ENCODE measurements at places on chromosomes 6 and 20.

GRCh38 chr6:73985891-73986290 is 289.9 kb downstream of the CD109 start:
- no peak for DNase-seq

GRCh38 chr6:29984992-29985391 is 42.7 kb downstream of the HLA-A start:
- no peak for DNase-seq

- DNase-seq = no peak
Observed at GRCh38 chr6:109121411-109121810, 26.1 kb downstream of the CEP57L1 start.

DNA sequence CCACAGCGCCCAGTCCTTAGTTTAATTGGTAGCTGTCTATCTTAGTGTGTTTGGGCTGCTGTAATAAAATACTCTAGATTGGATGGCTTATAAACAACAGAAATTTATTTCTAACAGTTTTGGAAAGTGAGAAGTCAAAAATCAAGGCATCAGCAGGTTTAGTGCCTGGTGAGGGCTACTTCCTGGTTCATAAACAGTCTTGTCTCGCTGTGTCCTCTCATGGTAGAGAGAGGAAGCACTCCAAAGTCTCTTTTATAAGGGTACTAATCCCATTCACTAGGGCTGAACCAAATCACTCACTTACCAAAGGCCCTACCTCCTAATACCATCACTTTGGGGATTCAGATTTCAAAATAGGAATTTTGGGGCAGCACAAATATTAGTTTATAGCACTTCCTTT is 336.9 kb upstream of the RSPO3 start:
- no peak for DNase-seq

- no peak for DNase-seq
Observed at GRCh38 chr6:93453956-93454355, 34.6 kb upstream of the EPHA7 start.

DNA sequence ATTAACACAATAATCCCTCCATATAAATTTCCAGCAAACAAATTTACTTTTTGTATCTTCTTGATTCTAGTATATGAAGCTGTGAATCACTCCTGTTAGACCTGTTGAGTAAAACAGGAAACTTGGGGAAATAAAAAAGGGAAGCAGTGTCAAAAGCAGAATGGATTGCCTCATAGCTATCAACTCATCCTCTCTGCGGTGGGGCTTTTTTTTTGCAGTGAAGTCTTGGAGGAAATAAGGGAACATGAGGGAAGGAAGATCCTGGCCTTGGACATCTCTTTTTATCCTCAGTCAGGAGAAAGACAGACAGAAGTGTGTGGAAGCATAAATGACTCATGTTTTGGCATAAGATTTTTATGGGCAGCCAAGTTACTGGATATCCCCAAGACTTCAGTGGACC is 332.5 kb downstream of the TFAP2A start:
- DNase-seq = no peak
